ENCODE measurements at places on chromosomes 6 and 20. TPM values are rescaled to one million over a fixed set of nuclear protein-coding genes. Genes with fewer than 3 reads are reported as not detected.

LY6G6D gene
- not detected for total RNA-seq

SCGN gene
- not detected for total RNA-seq

GNRH2 gene
- total RNA-seq: not detected

CST5 gene
- total RNA-seq: not detected

- DNase-seq: peak; percentile 2
Observed at GRCh38 chr6:159217595-159218275, 48.5 kb downstream of the FNDC1 start.

GRCh38 chr6:119307056-119307455, 42.5 kb downstream of the MAN1A1 start:
- peak; percentile 83 for DNase-seq

GRCh38 chr20:54793291-54793992, 318.0 kb downstream of the DOK5 start:
- DNase-seq: no peak

DNA sequence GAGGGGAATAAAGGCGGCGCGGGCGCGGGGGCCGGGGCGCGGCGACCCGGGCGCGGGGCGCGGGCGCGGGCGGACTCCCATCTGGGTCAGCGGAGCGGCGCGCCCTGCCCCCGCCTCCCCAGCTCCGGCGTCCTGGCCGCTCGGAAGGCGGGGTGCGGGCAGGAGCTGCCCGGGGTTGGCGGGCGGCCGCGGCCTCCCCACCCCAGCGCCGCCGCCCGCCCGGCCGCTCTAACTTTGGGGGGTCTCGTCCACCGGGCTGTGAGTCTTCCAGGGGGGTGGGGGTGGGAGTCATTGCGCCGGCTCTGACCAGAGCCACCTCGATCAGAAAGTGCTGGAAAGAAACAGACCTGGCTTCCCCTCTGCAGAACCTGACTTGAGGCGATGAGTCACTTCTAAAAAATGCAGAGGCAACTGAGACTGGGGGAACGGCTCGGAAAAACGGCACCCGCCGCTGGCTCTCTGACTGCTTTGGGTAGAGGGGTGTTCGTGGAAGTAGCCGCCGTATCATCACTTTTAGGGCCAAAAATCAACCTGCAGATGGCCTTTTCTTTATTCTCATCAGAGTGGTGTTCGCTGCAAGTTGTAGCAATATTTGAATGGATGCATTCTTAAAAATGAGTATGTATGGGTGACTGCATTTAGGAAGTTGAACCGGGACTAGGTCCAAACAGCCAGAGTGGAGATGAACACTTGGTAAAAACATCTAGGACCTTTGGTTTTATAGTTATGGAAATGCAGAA, 667 bp downstream of the CAP2 start:
- peak; percentile 61 for DNase-seq

GRCh38 chr6:5126214-5126613, 41.1 kb downstream of the PPP1R3G start:
- peak; percentile 59 for DNase-seq
